ENCODE measurements at places on chromosomes 4 and X.

- peak; percentile 31 for DNase-seq
These were observed 248.1 kb downstream of the EVC2 start for GRCh38 chr4:5460106-5460801.

- no peak for DNase-seq
These were observed 96.2 kb downstream of the SOWAHB start for GRCh38 chr4:76801621-76802235.

DNA sequence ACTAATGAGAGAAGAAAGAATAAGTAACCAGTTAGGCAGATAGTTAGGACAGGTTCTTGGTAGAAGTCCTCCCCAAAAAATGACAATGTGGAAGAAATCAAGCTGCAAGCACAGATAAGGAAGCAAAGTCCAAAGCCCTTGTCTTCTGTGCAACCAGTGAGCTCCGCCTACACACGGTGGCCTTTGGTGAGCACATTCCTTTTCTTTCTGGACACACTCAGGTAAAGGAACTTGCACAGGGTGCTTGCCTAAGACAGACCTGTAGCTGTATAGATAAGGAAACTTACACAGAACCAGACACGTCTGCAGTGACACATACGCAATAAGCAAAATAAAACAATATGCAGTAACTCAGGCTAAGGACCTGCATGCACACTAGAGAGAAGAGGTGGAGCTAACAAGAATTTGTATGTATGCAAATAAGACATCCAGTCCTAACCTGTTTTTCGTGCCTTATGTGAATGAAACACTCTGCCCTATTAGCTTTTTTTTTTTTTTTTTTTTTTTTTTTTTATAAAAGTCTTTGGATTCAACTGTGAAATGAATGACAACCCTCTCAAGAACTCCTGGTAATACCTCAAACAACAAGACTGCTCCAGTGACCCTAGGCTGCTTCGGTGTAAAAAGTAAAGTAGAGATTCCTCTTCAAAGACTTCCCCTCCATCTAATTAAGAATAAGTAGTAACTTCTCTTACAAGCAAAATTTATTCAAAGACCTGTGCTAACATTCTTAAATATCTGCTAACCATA lies 48.8 kb downstream of the UGT2B10 start:
- peak; percentile 10 for DNase-seq

GRCh38 chrX:13087322-13088155 lies 43.1 kb upstream of the FAM9C start:
- DNase-seq, result peak; percentile 92

DNA sequence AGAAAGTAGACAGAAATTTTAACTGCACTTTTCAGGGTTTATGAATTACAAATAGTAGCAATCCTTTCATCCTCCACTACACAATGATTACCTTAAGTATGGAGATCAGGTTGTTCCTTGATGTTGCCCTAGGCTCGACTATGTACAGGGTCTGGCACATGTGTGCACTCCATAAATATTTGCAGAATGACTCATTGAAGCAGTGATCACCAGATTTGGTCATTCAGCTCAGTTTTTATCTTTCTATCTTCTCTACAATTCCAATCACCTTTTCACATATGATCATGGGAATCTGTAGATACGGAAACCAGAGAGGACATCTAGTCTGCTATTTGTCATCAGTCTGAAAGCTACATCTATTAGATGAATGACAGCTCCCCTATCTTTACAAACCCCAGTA lies 171.7 kb upstream of the HCCS start:
- peak; percentile 51 for DNase-seq

DNA sequence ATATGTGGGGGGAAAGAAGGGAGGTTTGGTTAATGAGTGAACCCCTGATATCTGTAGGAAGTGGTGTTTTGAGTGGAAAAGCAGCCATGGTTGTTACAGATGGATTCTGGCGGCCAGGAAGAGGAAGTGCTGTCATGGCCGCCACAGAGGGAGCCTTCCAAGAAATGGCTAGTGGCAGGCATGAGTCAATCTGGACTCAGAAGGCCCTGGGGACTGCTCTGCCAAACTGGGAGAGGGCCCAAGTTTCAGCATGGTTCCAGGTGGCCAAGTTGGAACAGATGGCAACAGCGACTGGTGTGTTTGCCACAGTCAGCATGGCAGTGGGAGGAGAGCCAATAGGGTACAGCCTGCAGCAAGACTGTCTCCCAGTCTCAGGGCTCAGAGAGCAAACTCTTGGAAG lies 32.5 kb downstream of the ETDB start:
- no peak for DNase-seq

- DNase-seq, result peak; percentile 42
These were observed 31.4 kb upstream of the GPR78 start for GRCh38 chr4:8548731-8549351.

DNA sequence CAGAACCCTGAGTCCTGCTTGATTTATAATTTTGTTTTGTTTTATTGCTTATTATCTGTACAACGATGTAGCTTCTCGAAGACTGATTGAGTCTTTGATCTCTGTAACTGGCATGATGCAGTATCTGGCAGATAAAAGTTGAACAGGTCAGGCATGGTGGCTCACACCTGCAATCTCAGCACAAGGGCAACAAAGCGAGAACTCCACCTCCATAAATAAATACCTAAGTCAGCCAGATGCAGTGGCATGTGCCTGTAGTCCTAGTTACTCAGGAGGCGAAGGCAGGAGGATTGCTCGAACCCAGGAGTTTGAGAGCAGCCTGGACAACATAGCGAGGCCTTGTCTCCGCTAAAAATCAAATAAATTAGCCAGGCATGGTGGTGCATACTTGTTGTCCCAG lies 15.7 kb upstream of the WDR19 start:
- DNase-seq, result no peak

DNA sequence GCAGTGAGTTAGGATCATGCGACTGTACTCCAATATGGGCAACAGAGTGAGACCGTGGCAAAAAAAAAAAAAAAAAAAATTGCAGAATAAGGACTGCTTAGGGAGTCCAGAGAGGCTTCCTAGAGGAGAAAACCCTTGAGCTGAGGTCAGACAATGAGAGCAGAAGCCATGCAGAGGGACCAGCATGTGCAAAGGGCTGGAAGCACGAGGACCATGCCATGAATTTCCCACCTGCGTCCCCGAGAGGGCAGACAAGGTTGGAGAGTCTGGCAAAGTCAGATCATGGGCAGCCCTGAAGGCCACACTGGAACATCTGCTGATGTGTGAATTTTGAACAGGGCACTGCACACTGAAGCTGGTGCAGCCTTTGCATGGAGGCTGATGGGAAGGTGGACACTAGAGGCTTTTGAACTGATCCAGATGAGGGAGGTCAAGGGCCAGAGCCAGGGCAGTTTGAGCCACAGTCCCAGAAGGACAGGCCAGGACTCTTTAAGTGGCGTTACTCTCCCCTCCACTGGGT lies 6.5 kb upstream of the JAKMIP1 start:
- DNase-seq, result no peak

Measured in kidney tubule cell (primary cell).